Psoas muscle (tissue), 8 donors: ENCODE measurements at places on chromosomes 5 and 9. TPM values are rescaled to one million over a fixed set of nuclear protein-coding genes. Genes with fewer than 3 reads are reported as not detected.

MARCHF11 gene
- polyA plus RNA-seq = not detected

HTR1A gene
- not detected for polyA plus RNA-seq

GRCh38 chr5:59569608-59570334 lies 323.8 kb downstream of the PDE4D start:
- DNase-seq = no peak

- DNase-seq = no peak
These were observed 106.7 kb downstream of the OXCT1 start for GRCh38 chr5:41763574-41763973.

DNA sequence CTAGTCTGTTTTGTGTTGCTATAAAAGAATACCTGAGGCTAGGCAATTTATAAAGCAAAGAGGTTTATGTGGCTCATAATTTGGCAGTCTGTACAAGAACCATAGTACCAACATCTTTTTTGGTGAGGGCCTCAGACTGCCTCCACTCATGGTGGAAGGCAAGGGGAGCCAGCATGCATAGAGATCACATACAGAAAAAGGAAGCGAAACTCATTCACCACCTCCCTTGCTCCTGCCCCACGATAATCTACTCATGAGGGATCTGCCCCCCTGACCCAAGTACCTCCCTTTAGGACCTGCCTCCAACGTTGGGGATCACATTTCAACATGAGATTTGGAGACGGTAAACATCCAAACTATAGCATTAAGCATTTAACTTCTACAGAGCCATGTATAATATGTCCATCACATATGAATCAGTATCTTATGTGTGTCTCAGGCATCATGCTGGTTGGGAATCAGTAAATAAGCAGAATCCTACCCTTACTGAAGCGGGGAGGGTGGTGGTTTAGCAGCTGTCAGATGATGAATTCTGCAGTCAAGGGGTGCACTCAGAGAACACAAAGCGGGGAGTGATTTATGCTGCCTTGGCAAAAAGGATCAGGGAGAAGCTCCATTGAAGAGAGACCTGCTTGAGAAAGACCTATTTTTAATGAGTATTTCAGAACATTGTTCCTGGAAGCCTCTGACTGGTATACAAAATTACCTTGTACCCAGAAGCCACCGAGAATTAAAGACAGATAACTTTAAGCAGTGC lies 34.8 kb downstream of the HMGXB3 start:
- DNase-seq = no peak

- DNase-seq = no peak
These were observed 71.6 kb upstream of the XPA start for GRCh38 chr9:97768746-97769145.
